ENCODE measurements at places on chromosomes 1 and 21.

DNA sequence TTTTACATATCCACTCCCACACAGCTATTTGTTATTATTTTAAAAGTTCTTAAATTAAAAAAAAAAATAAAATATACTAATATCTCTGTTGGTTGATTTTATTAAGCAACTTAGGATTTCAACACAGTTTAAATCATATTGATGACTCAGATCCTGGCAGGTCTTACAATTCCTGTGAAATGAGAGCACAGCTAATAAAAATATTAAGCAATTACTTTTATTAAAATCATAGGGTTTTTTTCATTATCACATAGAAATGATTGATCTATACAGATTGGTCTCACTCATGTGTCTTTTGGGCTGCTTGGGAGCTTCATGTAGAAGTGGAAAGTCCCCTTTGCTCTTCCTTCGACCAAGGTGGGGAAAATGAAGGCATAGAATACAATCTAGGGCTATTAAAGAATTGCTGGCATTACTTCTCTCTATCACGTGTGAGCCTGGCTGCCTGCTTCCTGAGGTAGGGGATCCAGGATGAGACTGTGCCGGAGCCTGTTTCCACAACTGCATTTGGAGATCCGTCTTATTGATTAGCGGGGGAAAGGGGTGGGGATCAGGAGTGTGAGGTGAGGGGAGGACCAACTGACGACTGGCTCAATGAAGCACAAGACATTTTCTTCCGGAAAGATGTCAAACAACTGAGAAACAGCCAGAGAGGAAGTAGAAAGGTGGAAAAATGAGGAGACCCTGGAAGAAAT lies 858.0 kb downstream of the USP25 start:
- no peak for DNase-seq

DNA sequence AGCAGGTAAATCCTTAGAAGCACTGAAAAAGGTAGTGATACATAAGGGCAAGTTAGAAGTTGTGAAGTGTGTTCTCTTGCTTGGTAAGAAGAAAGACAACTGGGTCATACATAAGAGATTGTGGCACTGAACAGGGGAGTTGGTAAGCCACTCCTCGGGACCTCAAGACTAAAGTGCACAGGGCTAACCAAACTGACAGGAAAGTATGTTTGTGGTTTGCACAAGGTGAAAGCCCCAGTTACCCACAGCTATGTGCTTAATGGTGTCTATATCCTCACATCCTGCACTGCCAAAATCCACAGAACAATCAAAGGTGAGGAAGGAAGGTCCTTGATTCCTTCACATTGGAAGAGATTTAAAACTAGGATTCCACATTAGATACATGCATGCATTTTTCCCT lies 276.5 kb downstream of the DNM3 start:
- peak; percentile 60 for DNase-seq

GRCh38 chr1:20717452-20718342 lies at the start of gene KIF17:
Gene KIF17 (minus strand): TSS chr1:20718007. CDS start chr1:20717706, 301 bp downstream.
- DNase-seq, result peak; percentile 59

GRCh38 chr1:177340601-177341067 lies 169.9 kb downstream of the BRINP2 start:
- no peak for DNase-seq

DNA sequence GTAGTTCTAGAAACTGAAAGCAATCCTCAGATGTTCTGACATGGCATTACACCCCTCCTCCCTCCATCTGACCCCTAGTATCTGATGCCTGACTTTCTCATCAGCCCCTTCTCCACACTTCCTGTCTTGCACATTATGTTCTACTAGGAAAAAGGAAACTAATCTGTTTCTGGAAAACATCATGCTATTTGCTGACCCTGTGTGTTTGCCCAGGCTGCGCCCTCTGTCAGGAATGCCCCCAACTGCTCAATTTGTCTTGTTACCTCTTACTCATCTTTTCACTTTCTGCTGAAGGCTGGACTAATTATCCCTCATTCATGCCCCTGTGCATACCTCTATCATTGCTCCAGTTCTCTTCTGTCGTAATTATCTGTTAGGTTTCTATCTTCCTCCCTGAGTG lies 37.5 kb upstream of the DAB1 start:
- no peak for DNase-seq

- DNase-seq, result no peak
These were observed 915.9 kb downstream of the PLA2G4A start for GRCh38 chr1:187744665-187745064.

- DNase-seq, result no peak
These were observed 157.3 kb downstream of the SLC30A10 start for GRCh38 chr1:219771080-219771479.

DNA sequence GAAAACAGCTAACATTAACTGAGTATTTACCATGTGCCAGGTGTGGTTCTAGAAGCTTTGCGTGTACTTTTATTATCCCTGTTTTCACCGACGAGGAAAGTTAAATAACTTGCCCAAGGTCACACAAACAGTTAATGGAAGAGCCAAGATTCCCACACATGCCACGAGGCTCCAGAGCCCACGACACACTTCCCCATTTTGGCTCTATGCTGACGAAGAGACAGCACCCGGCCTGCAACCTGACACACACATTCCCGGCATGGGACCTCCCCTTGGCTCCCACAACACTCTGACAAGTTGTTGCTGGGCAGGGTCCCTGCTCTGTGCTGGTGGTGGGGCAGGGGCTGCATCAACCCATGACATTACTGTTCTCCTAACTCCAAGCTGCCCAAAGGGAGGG lies 52.8 kb downstream of the RAP1GAP start:
- DNase-seq, result no peak

GRCh38 chr21:35203093-35203977 lies 154.2 kb upstream of the RUNX1 start:
- no peak for DNase-seq

GRCh38 chr21:28554660-28555475 lies 437.8 kb downstream of the LTN1 start:
- no peak for DNase-seq

- peak; percentile 75 for DNase-seq
These were observed 12.7 kb downstream of the EFNA3 start for GRCh38 chr1:155091071-155092051.

- DNase-seq, result no peak
These were observed 195.0 kb upstream of the FOXD3 start for GRCh38 chr1:63127376-63127775.

DNA sequence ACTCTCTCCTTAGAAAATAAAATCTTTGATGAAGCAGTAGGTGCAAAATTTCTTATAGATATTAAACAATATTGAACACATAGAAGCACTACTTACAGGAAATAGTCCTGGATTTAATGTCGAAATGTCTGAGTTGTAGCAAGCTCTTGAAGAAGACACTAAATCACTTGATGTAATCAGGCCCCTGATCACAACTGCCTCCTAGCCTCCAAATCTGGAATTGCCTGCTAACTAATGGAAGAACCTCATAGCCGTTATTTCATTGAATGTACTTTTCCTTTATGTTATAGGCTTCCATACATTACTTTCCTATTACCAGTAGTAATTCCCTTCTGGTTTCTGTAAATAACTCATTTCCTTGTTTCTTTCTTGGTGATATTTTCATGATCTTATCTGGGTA lies 675.7 kb upstream of the CHRM3 start:
- no peak for DNase-seq

GRCh38 chr21:29152916-29153315 lies 22.5 kb downstream of the MAP3K7CL start:
- no peak for DNase-seq

DNA sequence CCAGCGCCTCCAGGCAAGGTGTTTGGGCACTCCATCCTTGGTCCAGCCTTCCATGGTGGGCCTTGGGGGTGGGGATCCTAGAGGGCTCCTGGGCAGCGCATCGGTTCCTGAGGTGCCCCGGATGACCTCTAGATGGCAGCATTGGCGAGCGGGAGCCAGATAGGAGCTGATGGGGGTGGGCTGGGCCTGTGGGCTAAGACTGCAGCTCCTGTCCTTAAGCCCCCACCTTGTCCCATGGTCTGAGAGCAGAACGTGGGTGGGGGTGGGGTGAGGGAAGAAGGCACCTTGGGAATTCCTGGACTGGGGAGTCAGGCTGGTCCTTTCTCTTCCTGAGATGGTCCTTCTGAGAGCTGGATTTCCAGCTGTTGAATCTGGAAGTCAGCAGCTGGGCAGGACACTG lies 93.4 kb upstream of the CSF3R start:
- peak; percentile 30 for DNase-seq

DNA sequence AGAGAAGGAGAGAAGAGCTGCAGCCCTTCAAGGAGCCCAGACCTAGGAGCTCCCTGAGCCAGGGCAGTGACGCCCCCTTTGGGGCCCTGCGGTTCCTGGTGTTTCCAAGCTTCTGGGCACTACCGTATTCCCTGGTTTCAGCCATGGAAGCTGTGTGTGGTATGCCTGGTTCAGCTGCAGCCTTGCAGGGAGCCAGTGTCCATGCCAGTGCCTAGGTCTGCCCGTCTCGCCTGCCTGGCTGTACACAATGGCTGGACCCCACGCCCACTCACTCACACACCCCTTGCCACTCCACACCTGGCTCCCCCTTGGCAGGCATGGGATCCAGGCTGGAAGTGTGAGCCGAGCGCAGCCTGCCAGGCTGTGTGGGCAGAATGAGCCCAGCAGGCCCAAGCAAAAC lies 87.7 kb downstream of the ADARB1 start:
- no peak for DNase-seq

GRCh38 chr1:42006836-42007235 lies 88.1 kb upstream of the HIVEP3 start:
- DNase-seq, result no peak

- DNase-seq, result no peak
These were observed 52.1 kb downstream of the STYXL2 start for GRCh38 chr1:167145965-167146364.

DNA sequence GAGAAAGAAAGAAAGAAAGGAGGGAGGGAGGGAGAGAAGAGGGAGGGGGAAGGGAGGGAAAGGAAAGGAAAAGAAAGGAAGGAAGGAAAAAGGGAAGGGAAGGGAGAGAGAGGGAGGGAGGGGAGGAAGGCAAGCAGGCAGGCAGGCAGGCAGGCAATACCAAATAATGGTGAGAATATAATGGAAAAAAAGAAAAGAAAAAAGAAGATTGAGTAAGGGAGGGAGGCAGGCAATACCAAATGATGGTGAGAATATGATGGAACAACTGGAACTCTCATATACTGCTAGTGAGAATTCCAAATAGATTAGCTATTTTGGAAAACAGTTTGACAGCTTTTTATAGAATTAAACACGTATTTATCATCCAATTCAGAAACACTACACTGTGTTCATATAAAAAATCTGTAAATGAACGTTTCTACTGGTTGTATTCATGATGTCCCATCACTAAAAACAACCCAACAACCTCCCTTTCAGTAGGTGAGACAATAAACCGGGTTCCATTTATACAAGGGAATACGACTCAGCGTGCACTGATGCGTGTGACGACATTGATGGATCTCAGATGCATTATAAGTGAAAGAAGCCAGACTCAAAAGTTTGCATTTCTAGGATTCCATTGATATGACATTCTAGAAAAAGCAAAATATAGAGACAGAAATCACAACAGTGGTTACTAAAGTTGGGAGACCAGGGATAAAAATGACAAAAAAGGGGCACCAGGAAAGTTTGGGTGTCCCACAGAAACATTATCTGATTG lies 226.4 kb downstream of the DSCAM start:
- no peak for DNase-seq
